ENCODE measurements at places on chromosomes 5 and 9. TPM values are rescaled to one million over a fixed set of nuclear protein-coding genes. Genes with fewer than 3 reads are reported as not detected.

GRCh38 chr9:135249191-135249590 is 161.7 kb downstream of the OLFM1 start:
- no peak overlapping the region for H3K27ac ChIP-seq
- H3K4me3 ChIP-seq: no peak overlapping the region
- DNase-seq: no peak
- H3K4me1 ChIP-seq: peaks cover 34% of the 10 kb centered on the region

- no peaks in the 10 kb centered on the region for H3K27me3 ChIP-seq
- H3K4me1 ChIP-seq: peaks cover 2% of the 10 kb centered on the region
- no peak for DNase-seq
Observed at GRCh38 chr5:58107704-58108103, 352.2 kb downstream of the PLK2 start.

CD14 gene
- total RNA-seq: 0.64 TPM

GRCh38 chr5:26791021-26791420 is 247.4 kb downstream of the CDH9 start:
- no peak for DNase-seq
- H3K4me3 ChIP-seq: no peak overlapping the region
- H3K27ac ChIP-seq: no peak overlapping the region
- no peaks in the 10 kb centered on the region for H3K27me3 ChIP-seq
- peaks cover 3% of the 10 kb centered on the region for H3K4me1 ChIP-seq
- no peaks in the 10 kb centered on the region for H3K36me3 ChIP-seq

GRCh38 chr5:93421468-93421867 is 159.6 kb downstream of the NR2F1-AS1 start:
- H3K4me3 ChIP-seq: no peak overlapping the region
- H3K36me3 ChIP-seq: no peaks in the 10 kb centered on the region
- H3K27ac ChIP-seq: no peak overlapping the region
- peaks cover 2% of the 10 kb centered on the region for H3K27me3 ChIP-seq
- peak; percentile 32 for DNase-seq

DNA sequence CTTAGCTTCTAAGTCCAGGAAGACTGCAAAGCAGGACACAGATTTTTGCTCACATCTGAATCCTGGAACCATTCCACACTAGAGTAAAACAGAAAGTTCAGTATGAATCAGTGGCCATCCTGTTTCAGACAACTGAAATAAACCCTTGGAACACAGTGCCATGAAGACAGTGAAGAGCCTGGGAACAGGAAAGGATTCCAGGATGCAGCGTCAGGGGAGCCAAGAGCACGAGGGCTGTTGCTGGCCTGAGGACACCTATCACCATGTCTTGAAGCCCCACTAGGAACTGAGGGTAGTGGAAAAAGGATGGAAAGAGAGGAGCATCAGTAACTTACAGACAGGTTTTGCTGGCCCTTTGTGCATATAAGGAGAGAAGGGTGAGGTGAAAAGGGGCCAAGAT is 115.3 kb upstream of the FSTL4 start:
- no peaks in the 10 kb centered on the region for H3K27me3 ChIP-seq
- no peak overlapping the region for H3K27ac ChIP-seq
- no peak overlapping the region for H3K4me3 ChIP-seq
- H3K4me1 ChIP-seq: no peaks in the 10 kb centered on the region

DNA sequence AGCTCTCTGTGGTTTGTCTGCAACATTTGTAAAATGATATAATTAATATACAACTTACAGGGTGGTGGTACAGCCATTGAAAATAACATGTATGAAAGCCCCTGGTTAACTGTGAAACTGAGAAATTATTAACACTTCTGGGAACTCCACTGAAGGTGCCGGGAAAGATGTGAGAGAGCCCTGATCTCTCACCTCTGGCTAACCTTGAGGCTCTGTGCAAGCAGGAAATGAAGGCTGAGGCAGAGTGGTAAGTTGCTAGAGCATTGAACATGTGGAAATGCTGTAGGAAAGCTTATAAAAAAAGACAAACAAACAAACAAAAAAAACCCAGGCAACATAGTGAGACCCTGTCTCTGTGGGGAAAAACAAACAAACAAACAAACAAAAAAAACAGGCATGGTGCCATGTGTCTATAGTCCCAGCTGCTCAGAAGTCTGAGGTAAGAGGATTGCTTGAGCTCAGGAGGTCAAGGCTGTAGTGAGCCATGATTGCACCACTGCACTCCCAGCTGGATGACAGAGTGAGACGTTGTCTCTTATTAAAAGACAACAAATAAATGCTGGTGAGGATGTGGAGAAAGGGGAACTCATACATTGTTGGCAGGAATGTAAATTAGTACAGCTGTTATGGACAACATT is 7.5 kb downstream of the CATSPER3 start:
- no peak overlapping the region for H3K4me3 ChIP-seq
- H3K4me1 ChIP-seq: no peaks in the 10 kb centered on the region
- peaks cover 1% of the 10 kb centered on the region for H3K27me3 ChIP-seq

All from glutamatergic neuron (in vitro differentiated cells).